NCI-H2081 (cell line): ENCODE measurements at places on chromosomes 5 and 9.

- no peak for DNase-seq
Observed at GRCh38 chr9:107547772-107548297, 58.3 kb upstream of the KLF4 start.

DNA sequence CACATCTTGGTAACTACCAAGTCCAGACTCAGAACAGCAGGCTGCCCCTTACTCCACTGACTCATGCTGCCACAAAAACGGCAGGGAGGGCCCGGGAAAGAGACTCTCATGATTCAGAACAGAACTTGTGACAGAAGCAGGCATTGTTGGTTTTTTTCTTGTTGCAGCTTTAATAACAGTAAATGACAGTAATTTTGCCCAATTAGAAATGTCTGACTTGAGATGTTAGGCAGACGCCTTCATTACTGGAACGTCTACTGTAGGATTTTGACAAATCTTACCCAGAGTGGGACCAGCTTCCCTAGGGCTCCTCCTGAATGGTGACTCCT lies 77.9 kb downstream of the SEMA5A start:
- no peak for DNase-seq

DNA sequence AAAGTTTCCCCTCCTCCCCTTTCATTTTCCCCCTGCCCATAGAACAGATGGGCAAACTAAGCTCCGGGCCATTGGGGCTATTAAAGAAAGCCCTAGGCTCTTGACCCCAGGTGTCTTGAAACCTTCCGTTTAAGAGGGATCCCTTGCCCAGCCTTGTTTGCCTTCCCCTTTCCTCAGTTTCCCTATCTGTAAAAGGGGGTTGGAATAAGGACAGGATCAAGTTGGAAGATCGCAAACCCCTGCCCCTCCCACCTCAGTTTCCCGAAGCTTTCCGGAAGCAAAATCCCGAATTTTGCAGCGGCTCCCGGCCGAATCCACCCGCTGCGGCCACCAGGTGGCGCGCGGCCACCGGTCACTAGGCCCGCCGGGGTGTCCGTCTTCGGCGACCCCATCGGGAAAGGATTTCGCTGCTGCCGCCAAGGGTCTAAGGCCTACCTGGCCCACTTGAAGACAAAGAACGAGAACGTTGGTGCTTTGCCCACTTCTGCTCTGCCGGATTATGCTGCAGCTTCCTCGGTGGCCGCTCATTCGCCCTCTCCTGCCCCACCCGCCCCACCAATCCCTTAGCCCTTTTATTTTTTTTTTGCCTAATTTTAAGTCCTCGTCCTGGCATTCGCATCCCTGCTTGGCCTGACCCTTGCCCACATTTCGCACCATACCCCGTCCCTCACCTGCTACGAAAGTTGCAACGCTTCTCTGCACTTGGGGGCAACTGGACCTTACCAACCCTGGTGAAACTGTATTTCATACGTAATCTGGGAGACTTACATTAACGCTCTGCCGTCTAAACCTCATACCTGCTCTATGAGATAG lies 962 bp upstream of the NR6A1 start:
- DNase-seq: peak; percentile 62

GRCh38 chr5:175796536-175797499 lies 74.6 kb upstream of the CPLX2 start:
- DNase-seq: peak; percentile 40

GRCh38 chr9:113506090-113506589 lies 42.6 kb downstream of the RGS3 start:
- no peak for DNase-seq

DNA sequence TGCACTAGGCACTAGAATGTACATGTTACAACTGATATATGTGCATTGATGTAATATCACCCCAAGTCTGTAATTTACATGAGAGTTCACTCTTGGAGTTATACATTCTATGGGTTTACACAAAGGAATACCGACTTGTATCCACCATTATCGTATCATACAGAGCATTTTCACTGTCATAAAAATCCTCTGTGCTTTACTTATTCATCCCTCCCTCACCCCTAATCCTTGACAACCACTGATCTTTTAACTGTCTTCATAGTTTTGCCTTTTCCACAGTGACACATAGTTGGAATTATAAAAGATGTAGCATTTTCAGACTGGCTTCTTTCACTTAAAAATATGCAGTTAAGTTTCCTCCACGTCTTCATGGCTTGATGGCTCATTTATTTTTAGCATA lies 11.1 kb upstream of the RFK start:
- no peak for DNase-seq

DNA sequence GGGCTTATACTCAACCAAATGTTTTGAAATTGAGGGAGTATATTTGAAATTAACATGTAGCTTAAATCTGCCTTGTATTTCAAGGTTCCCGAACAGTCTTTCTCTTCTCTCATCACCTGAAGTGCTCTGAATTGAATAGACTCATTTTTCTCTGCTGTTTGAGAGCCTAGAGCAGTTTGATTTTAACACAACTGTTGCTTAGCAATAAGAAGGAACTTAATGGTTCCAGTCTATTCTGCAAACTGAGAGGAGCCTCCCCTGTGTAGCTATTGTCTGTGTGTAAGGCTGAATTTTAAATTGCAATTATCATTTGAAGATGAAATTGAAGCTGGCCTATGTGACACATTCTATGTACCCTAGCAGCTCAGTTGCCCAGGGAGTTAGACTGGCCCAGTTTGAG lies 87.1 kb upstream of the CKMT2 start:
- no peak for DNase-seq

- peak; percentile 87 for DNase-seq
Observed at GRCh38 chr5:125326150-125326510, 579.7 kb upstream of the ZNF608 start.

- no peak for DNase-seq
Observed at GRCh38 chr9:113641100-113641885, 177.8 kb downstream of the RGS3 start.

DNA sequence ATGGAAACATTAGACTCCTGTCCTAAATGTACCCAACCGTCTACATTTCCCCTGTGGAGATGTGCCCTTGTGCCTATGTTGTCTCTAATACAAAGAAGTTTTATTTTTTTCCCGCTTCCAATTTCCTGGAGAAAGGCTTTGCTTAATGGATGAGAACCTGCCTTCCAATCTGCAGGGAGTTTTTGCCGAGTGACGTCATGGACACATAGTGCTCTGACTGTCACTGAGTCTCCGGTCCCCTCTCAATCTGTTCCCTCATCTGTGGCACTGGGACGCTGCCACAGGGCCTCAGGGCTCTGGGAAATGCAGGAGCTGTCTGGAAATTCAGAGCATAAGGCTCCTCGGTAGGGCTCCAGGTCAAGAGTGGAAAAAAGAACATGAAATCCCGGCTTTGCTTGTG lies 144.8 kb downstream of the PDZD2 start:
- no peak for DNase-seq
